ENCODE measurements at places on chromosomes 2 and 18.

GRCh38 chr2:215966951-215967350, 46.4 kb downstream of the MREG start:
- DNase-seq: no peak

- DNase-seq: no peak
These were observed 1.9 kb downstream of the YES1 start for GRCh38 chr18:809985-810642.

DNA sequence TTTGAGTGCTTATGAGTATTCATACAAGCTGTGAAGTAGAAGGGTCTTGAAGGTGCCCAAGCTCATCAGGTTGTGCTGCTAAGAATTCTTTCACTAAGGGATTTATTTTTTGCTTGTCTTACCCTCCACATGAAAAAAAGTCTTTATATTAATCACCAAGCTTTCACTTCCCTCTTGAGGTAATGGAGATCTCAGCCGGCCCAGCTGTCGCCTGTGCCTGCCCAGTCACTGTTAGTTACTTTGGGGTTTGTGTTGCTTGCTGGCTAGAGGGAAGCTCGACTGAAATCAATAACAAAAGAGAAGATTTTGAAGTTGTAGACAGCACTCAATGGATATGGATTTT, 21.9 kb downstream of the MC2R start:
- no peak for DNase-seq

DNA sequence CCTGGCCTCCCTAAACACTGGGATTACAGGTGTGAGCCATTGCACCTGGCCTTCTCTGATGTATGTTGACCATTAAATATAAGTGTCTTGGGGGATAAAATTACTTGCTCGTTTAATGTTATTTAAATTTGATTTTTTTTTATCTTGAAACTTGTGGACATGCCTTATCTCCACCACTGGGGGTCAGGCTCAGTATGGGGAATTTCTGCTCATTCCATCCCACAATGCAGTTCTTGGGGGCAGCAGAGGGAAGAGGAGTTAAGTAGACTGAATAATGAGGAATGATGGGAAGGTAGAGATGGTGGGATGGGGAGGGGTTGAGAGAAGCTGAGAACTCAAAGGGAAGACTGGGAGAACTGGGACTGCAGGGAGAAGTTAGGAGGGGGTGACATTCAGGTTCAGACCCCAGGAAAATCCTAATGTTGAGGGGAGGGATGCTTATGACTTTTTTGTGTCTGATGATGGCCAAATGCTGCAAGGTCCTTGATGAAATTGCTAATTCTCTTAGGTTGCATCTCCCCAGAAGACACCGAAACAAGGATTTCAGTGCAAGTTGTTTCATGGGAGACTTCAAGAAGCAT, 174.2 kb downstream of the MIB1 start:
- no peak for DNase-seq

DNA sequence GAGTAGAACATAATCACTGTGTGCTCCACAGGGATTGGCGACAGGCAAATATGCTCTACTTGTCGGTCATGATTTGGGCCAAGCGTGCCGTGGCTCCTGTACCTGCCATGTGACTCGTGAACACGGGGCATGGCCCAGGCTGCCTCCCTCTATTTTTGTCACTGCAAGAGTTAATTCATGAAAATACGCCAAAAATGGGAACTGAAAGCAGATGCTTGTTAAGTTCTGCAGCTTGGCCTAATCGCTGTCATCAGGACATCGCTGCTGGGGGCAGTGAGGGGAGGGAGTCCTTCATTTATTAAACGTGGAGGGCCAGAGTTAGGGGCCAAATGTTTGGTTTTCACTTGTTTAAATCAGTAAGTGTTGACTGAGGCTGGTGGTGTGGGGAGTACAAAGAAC, 177.8 kb downstream of the BCL2 start:
- DNase-seq: no peak

DNA sequence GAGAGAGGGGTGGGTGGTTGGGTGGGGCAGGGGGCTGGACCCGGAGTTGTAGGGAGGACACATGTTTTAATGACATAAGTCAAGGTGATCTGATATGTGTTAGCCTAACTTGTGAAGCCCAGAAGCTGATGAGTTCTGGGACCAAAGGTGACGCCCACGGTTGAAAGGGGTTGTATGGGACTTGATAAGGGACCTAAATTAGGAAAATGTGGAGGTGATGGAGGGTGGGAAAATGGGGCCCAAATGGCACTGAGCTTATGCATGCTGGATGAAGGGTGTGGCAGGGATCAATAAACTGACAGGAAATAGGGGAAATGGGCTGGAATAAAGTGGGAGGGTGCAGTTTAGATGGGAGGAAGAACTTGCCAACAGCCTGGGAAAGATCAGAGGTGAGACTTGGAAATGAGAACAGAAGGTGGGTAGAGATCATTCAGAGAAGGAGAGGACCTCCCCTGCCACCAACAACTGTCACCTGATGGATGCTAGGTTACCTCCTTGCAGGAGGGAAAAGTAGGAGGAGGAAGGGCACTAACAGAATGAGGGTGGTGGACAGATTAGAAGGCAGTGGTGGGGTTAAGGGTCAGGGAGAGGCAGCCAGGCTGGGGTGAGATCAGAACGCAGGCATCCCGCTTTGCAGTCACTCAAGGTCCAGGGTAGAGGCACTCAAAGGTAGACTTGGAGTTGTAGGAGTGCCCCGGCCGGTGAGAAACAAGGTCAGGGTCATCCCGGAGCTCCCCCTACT, 15.3 kb downstream of the WNT10A start:
- no peak for DNase-seq

- no peak for DNase-seq
These were observed 48.5 kb upstream of the PID1 start for GRCh38 chr2:229319558-229319957.

DNA sequence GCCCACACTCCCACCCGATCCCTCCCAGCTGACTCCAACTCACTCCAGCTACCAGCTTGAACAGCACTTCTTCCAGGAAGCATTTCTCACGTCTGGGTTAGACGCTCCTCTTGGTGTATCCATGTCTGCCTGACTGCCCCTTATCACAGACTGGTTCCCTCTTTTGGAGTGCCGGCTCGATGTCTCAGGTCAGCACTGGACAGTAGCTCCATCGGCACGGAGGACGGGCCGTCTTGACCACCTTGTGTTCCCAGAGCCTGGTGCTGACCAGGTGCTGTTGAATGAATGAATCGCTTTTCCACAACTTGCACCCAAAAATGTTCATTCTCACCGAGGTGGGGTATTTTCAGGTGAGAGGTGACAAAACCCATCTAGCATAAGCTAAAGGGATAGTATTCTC, 71.8 kb downstream of the LBH start:
- no peak for DNase-seq

All from left cardiac atrium (tissue), 4 donors.